LHCN-M2 (cell line): ENCODE measurements at places on chromosomes 4 and X. TPM values are rescaled to one million over a fixed set of nuclear protein-coding genes. Genes with fewer than 3 reads are reported as not detected.
A peak's percentile ranks its signal among the peaks of the same experiment; 100 is the strongest.

- DNase-seq, result no peak
These were observed 1027.7 kb downstream of the ARAP2 start for GRCh38 chr4:35216636-35217035.

- no peak for DNase-seq
These were observed 165.0 kb downstream of the AMELX start for GRCh38 chrX:11458170-11458569.

DNA sequence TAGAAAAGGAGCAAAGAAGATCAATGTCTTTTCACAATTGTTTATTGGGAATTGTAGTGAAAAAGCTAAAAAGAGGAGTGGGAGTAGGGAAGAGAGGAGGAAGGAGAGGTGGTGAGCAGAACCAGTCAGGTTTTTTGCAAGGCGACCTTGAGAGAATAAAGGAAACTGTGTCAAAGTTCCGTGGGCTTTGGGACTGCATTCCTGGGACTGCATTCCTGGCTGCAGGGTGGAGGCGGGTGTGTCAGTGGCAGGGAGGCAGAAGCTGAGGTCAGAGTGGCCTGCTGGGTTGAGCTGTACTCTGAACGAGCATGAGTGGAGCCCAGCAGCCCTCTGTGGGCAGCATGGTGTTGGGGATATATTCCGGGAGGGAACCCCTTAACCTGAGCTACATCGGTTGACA lies 66.8 kb upstream of the UCP1 start:
- peak; percentile 7 for DNase-seq

- DNase-seq, result no peak
These were observed 7.5 kb upstream of the TIMP1 start for GRCh38 chrX:47574547-47575301.

DNA sequence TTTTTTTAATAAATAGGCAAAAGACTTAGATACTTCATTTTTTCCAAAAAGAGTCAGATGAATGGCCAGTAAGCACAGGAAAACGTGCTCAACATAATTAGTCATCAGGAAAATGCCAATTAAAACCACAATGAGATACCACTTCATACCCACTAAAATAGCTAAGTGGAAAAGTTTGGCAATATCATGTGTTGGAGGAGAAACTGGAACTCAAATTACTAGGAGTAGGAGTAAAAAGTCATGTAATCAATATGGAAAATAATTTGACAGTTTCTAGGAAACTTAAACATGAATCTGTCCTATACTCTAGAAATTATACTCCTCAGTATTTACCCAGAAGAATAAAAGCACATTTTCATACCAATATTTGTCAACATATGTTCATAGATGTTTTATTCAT lies 449.8 kb downstream of the INPP4B start:
- peak; percentile 85 for DNase-seq

The ZNF732 gene
- not detected in 2 replicates for total RNA-seq

The GAGE12H gene
- not detected in 2 replicates for total RNA-seq
